ENCODE measurements at places on chromosomes 12 and 14. TPM values are rescaled to one million over a fixed set of nuclear protein-coding genes. Genes with fewer than 3 reads are reported as not detected.
A peak's percentile ranks its signal among the peaks of the same experiment; 100 is the strongest.

CLEC6A gene
- total RNA-seq, result not detected

DNA sequence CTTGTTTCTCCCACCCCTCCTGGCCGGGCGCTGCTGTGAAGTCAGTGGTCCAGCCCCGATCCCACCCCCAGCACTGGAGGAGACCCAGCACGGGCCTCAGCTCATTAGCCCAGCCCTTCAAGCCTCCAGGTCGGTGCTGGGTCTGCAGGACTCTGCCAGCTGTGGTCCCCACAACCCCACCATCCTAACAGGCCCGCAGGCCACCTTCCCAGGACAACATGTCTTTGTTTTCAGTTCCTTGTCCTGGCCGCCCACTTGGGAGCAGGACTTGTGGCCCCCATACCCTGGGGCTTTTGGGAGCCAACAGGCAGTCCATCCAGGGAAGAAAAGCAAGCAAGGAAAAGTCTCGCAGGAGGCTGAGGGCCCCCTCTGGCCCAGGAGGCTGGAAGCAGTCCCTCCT lies 60.0 kb downstream of the HRK start:
- no peak for DNase-seq
- no peak overlapping the region for H3K27ac ChIP-seq
- H3K4me1 ChIP-seq, result no peaks in the 10 kb centered on the region
- H3K36me3 ChIP-seq, result no peaks in the 10 kb centered on the region

- H3K4me1 ChIP-seq, result no peaks in the 10 kb centered on the region
- no peak overlapping the region for H3K4me3 ChIP-seq
- no peaks in the 10 kb centered on the region for H3K27me3 ChIP-seq
- no peaks in the 10 kb centered on the region for H3K36me3 ChIP-seq
- H3K27ac ChIP-seq, result no peak overlapping the region
These were observed 17.0 kb downstream of the TMEM63C start for GRCh38 chr14:77198561-77198960.

GRCh38 chr12:94405413-94406116 lies 54.1 kb downstream of the CEP83 start:
- no peaks in the 10 kb centered on the region for H3K4me1 ChIP-seq
- no peak overlapping the region for H3K27ac ChIP-seq
- no peaks in the 10 kb centered on the region for H3K27me3 ChIP-seq
- no peaks in the 10 kb centered on the region for H3K36me3 ChIP-seq
- H3K4me3 ChIP-seq, result peak overlapping the region; percentile 31

SERPINA3 gene
- 200 TPM for total RNA-seq

- no peak overlapping the region for H3K27ac ChIP-seq
- DNase-seq, result no peak
These were observed 38.3 kb downstream of the DAO start for GRCh38 chr12:108918206-108918605.

DNA sequence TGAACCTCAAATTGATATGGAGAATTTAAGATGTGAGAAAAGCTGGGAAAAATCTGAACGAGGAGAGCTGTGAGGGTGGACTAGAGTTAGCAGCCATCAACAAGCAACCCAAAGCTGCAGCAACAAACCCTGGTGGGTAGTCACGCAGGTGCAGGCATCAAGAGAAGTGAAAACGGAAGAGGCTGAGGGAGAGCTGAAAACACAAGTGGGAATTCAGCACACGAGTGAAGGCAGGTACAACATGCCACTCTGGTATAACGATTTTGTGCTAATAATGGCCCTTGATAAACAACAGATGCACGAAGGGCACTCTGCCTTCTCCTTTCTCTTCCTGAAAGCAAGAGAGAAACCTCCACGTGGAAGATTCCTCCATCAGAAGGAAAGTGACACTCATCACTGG lies 11.5 kb downstream of the TCL1B start:
- no peaks in the 10 kb centered on the region for H3K36me3 ChIP-seq
- no peaks in the 10 kb centered on the region for H3K27me3 ChIP-seq
- H3K4me1 ChIP-seq, result no peaks in the 10 kb centered on the region
- no peak overlapping the region for H3K27ac ChIP-seq
